ENCODE measurements at places on chromosomes 2 and 18.

DNA sequence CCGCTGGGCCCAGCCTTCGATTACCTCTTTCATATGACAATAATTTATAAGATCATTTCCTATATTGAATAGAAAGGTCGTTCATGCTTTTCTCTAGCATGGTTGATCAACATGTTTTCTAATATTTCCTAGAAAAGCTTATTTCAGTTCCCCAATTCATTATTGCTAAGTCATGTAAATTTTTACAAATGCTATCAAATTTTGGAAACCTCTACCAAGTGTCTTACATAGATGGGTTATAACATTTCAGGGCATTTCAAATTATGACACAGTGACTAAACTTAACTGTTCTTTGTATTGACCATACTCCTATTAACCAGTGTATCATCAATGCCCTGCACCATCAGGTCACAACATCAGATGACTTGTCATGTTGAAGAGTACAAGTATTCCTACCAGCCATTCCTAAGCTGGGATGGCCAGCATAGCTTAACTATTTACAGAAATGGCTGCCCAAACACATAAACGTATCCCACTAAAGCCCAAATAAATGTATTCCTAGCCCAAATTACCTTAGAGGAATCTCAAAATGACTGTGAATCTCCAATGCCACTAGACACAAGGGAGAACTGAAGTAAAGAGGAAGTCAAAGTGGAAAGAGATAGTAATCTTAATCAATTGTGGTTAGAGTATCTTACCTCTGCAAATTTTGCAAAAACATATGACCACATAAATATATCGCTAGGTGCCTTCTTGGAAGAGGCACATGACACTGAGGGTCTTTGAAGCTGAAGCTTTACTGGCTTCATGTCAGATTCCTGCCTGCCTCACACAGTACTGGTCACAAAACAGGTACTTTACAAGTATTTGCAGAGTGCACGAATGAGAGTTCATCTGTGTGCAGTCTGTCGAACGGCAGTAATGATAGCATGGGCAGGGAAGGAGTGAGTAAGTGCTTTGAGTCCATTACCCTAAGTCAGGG is 87.3 kb upstream of the TLK1 start:
- DNase-seq, result no peak

- no peak for DNase-seq
These were observed 245.4 kb downstream of the ATAD2B start for GRCh38 chr2:23681356-23682140.

DNA sequence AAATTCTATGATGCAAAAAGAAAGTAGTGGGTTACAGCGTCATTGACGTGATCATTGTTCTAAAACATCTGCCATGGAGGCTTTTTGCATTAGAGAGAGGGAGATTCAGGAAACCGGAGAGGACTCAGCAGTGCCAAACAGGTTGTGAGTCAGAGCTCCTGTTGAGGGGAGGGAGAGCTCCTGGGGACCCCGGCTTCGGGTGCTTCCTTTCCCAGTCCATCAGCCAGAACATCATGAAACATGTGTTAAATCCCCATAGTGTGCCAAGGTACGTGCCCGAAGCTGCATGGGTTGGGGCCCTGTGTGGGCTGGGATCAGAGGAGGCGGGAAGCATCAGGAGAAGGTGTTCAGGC is 791 bp upstream of the CYRIA start:
- DNase-seq, result no peak

DNA sequence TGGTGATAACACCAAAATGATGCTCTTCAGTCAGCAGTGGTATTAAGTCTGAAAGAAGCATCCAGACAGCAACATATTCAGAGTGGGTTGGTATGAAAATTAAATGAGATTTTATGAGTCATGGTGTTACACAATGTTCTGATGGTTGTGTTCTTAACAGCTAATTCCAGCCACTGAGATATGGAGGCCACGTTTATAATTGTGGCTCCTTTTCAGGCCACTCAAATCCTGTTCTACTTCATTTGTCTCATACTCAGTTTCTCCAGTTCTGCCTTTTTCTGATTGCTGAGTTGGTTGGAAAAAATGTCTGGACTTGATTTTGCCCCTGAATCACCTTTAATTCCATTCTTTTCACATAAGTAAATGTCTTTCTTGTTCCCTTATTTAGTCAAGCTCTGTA is 162.7 kb upstream of the COL3A1 start:
- DNase-seq, result no peak

DNA sequence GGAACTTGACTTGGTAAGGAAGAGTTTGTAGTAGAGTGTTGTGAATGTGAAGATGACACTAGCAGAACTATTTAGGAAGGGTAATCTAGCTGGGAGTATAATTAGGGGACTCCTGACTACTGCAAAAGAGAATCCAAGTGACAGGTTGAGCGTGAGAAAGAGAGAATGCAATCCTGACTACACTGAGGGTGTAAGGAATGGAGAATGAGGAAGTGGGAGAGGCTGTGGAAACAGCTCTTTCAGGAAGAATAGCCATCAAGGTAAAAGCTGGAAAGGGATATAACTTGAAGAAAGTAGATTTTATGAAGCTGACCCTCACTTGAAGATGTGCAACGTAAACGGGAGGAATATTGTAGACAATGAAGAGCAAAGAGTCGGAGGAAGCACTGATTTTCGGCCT is 41.1 kb upstream of the TTN start:
- no peak for DNase-seq

DNA sequence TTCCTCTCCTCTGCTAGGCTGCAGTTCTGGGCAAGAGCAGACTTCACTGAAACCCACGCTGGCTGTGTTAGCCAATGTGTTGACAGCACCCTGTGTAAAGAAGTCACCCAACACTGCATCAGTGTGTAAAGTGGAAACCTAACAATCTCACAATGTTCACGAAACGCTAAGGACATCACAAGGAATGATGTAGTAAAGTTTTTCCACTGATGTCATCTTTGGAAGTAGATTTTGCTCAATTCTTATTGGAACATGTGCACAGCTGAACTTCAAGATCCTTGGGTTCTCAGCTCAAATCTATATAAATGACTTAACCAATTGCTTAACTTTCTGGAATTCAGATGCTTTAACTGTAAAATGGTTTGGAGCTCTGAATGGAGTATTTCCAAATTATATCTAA is 1112.5 kb downstream of the TSN start:
- DNase-seq, result no peak

- DNase-seq, result no peak
These were observed 105.0 kb upstream of the ALKAL2 start for GRCh38 chr2:392926-393280.

DNA sequence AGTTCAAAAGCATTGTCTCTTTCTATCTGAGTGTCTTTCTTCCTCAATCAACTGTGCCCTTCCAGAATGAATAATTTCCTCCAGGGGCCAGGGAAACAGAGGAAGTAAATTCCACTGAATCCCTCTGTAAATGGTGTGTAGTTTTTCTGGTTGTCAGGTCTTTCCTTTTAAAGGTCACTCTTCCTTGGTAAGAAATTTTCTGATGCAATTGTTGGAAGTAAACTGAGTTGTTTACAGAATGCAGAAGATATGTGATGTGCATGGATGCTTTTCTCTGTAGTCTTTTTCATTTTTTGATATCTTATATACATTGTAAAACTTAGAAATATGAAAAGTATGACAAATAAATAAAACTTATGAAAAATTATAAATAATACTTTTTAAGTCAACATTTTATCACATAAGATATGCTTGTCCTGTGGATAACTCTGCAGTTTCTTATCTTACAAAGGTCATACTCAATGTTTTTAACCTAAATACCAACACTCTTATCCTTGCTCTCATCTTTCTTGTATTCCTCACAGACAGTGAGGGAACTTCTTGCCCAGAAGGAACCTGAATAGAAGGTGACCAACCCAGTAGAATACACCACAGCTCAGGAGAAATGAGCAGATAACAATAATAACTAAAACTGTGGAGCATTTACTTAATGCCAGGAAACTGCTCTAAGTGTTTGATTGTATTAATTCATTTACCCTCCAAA is 234.5 kb downstream of the METTL4 start:
- DNase-seq, result no peak

GRCh38 chr2:207244971-207245925 is 79.5 kb upstream of the KLF7 start:
- DNase-seq, result no peak

- DNase-seq, result no peak
These were observed 34.1 kb downstream of the HDAC4 start for GRCh38 chr2:239366740-239367139.

Data from activated gamma-delta T cell treated with anti-CD3 and anti-CD28 coated beads, Interleukin-2, amount 50 U/mL, for 16 hours (primary cell).